GM23248 (cell line): ENCODE measurements at places on chromosomes 2 and 18. TPM values are rescaled to one million over a fixed set of nuclear protein-coding genes. Genes with fewer than 3 reads are reported as not detected.

The CD8B2 gene
- not detected in 2 replicates for polyA plus RNA-seq

GRCh38 chr2:118539290-118539689, 308.2 kb downstream of the EN1 start:
- H3K4me1 ChIP-seq: no peaks in the 10 kb centered on the region
- H3K4me3 ChIP-seq: no peak overlapping the region
- H3K36me3 ChIP-seq: no peaks in the 10 kb centered on the region
- H3K27me3 ChIP-seq: no peaks in the 10 kb centered on the region

DNA sequence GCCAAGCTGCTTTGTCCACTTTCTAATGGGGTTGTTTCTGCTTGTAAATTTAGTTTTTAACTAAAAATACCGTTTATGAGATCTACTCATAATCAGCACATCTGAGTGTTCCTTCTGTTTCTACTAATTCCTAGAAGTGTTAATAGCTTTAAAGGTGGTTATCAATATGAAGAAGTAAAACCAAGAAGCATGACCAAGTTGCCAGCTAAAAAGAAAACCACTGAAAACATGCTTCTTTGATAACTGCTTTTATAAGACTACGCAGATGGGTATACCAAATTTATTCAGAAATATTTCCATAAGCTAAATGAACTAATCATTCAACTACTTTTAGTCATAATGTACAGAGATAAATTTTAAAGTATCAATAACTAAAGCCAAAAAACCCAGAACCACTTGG, 101.8 kb downstream of the C2orf74 start:
- H3K27ac ChIP-seq: no peak overlapping the region
- H3K27me3 ChIP-seq: no peaks in the 10 kb centered on the region
- no peak for DNase-seq

The MOB1A gene
- polyA plus RNA-seq: 92.2 and 105 TPM in 2 replicates

The LRRC30 gene
- polyA plus RNA-seq: not detected in 2 replicates

GRCh38 chr2:99876956-99877355, 265.4 kb downstream of the AFF3 start:
- H3K27ac ChIP-seq: no peak overlapping the region
- DNase-seq: no peak
- H3K27me3 ChIP-seq: no peaks in the 10 kb centered on the region
- H3K4me1 ChIP-seq: peaks cover 28% of the 10 kb centered on the region
- no peaks in the 10 kb centered on the region for H3K36me3 ChIP-seq

DNA sequence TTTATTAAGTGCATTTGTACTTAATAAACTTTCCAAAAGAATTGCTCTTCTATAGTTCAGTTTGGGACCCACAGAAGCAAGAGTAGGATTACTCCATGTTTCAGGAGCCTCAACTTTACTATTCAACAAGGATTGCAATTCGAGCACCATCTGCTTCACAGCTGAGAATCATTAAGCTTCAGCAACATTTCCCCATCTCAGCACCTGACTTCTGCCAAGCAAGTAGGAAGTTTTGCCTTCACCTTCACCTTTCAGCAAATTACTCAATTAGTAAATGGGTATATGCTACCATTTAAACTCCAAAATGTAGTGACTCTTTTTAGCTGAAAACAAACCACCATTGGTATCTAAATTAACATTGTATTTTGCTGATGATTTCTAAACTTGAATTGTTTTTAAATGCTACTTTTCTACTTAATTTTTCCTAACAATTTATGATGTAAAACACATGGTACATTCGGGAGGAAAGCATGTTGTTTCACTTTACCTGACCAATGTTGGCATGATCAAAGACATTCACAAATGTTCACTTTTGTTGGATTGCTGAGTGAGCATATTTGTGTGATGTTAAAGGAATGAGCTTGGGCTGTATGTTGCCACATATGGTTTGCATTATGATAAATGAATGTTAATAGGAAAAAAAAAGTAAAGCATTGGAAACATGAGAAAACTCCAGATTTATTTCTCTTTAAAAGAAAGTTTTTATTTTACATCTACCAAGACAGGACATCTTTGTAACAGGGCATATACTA, 159.2 kb downstream of the GULP1 start:
- H3K4me1 ChIP-seq: peaks cover 9% of the 10 kb centered on the region; the same call in 1 of the 2 replicates
- H3K27ac ChIP-seq: no peak overlapping the region
- peak; percentile 54 for DNase-seq
- H3K4me3 ChIP-seq: no peak overlapping the region

DNA sequence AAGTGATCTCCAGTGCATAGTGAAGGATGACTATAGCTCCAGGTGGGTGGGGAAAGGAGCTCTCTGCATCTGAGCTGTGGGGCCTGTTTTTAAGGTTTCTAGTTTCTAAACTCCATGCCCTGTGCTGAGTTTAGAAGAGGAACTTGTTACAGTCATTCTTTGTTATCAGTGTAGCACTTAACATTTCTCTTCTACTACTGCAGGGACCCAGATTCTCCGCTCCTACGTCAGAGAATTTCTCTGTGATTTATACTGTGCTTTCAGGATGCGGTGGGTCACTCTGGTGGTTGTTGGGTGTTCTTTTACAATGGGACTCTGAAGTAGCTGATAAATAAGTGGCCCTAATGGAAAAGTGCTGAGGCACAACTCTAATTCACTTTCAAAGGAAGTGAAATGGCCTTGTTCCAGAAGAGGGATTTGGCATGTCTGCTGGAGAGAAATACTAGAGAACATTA, 122.0 kb downstream of the WDSUB1 start:
- H3K36me3 ChIP-seq: peaks cover 7% of the 10 kb centered on the region; the same call in 1 of the 2 replicates
- H3K27me3 ChIP-seq: no peaks in the 10 kb centered on the region
- H3K4me1 ChIP-seq: no peaks in the 10 kb centered on the region

The SERPINB7 gene
- polyA plus RNA-seq: 12.5 and 13.8 TPM in 2 replicates

GRCh38 chr18:62183578-62184195, 3.2 kb downstream of the PIGN start:
- H3K27me3 ChIP-seq: no peaks in the 10 kb centered on the region
- no peak overlapping the region for H3K27ac ChIP-seq
- no peak overlapping the region for H3K4me3 ChIP-seq
- no peaks in the 10 kb centered on the region for H3K36me3 ChIP-seq
- H3K4me1 ChIP-seq: peaks cover 5% of the 10 kb centered on the region

GRCh38 chr2:217079165-217079564, 219.3 kb upstream of the TNP1 start:
- H3K27ac ChIP-seq: no peak overlapping the region
- no peak for DNase-seq
- no peaks in the 10 kb centered on the region for H3K27me3 ChIP-seq
- peaks cover 11% of the 10 kb centered on the region for H3K4me1 ChIP-seq
- H3K36me3 ChIP-seq: no peaks in the 10 kb centered on the region
- no peak overlapping the region for H3K4me3 ChIP-seq

GRCh38 chr2:8133913-8134472, 547.9 kb upstream of the ID2 start:
- no peak overlapping the region for H3K27ac ChIP-seq
- H3K4me3 ChIP-seq: no peak overlapping the region
- H3K4me1 ChIP-seq: peaks cover 6% of the 10 kb centered on the region
- DNase-seq: no peak
- no peaks in the 10 kb centered on the region for H3K36me3 ChIP-seq

The CD8B gene
- polyA plus RNA-seq: not detected in 2 replicates

The ATOH8 gene
- polyA plus RNA-seq: 12.0 and 12.7 TPM in 2 replicates

DNA sequence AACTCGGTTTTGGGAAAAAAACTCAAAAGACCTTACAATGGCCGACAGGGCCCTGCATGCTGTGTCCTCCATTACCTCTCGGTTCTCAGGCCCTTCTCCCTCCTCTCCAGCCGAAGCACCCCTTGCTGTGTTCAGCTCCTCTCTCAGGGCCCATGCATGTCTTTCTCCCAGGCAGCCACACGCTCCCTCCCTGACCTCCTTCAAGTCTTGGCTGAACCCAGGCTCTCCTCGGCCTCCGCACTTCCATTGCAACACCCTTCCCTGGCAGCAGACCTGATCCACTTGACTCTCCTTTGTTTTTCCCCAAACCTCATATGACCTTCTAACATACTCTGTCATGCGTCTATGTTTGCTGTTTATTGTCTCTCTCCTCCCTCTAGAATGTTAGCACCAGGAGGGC, 114.0 kb downstream of the CYP26B1 start:
- no peak overlapping the region for H3K4me3 ChIP-seq
- H3K27ac ChIP-seq: no peak overlapping the region
- no peaks in the 10 kb centered on the region for H3K36me3 ChIP-seq
- DNase-seq: no peak
- H3K27me3 ChIP-seq: no peaks in the 10 kb centered on the region

DNA sequence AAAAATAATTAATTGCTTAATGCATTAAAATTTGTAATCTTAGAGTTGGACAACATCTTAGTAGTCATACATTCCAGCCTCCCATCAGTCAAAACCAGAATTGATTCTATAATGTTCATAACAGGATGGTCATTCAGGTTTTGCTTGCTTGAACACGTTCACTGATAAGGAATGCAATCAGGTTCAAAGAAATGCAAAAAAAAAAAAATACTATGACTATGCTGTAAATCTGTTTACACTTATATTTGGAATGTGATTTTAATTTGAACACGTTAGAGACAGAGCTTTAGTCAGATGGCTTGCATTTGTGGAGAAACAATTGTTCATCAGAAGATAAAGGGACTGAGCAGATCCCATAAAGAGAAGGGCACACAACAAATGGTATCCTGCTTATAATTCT, 131.3 kb upstream of the UNC80 start:
- H3K36me3 ChIP-seq: no peaks in the 10 kb centered on the region
- H3K4me1 ChIP-seq: peaks cover 38% of the 10 kb centered on the region
- DNase-seq: peak; percentile 35
- no peaks in the 10 kb centered on the region for H3K27me3 ChIP-seq
- H3K4me3 ChIP-seq: no peak overlapping the region

- H3K27ac ChIP-seq: no peak overlapping the region
- no peaks in the 10 kb centered on the region for H3K4me1 ChIP-seq
- DNase-seq: no peak
Observed at GRCh38 chr2:10375570-10376281, 72.4 kb downstream of the ODC1 start.

The HDHD2 gene
- 23.6 and 25.4 TPM in 2 replicates for polyA plus RNA-seq

GRCh38 chr2:63340443-63340842, 247.8 kb downstream of the WDPCP start:
- no peaks in the 10 kb centered on the region for H3K27me3 ChIP-seq
- H3K36me3 ChIP-seq: no peaks in the 10 kb centered on the region
- H3K4me1 ChIP-seq: no peaks in the 10 kb centered on the region
- no peak overlapping the region for H3K4me3 ChIP-seq
- H3K27ac ChIP-seq: no peak overlapping the region

DNA sequence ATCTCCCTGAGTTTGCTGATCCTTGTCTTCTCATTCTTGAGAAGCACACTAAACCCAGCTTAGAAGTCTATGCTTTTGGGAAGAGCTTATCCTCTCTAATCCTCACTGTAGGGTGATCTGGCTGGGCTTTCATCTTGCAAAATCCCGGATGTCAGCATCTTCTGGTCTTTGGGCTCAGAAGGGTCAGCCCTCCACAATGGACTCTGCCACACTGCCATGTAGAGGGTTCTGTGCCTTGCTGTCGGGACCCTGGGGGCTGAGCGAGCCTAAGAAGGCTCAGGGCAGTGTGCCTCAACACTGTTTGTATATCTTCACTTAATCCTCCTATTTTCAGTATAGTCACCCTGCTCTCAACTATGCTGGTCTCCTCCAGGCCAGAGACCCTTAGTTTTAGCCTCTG, 102.3 kb downstream of the TGIF1 start:
- no peak overlapping the region for H3K4me3 ChIP-seq
- DNase-seq: no peak

DNA sequence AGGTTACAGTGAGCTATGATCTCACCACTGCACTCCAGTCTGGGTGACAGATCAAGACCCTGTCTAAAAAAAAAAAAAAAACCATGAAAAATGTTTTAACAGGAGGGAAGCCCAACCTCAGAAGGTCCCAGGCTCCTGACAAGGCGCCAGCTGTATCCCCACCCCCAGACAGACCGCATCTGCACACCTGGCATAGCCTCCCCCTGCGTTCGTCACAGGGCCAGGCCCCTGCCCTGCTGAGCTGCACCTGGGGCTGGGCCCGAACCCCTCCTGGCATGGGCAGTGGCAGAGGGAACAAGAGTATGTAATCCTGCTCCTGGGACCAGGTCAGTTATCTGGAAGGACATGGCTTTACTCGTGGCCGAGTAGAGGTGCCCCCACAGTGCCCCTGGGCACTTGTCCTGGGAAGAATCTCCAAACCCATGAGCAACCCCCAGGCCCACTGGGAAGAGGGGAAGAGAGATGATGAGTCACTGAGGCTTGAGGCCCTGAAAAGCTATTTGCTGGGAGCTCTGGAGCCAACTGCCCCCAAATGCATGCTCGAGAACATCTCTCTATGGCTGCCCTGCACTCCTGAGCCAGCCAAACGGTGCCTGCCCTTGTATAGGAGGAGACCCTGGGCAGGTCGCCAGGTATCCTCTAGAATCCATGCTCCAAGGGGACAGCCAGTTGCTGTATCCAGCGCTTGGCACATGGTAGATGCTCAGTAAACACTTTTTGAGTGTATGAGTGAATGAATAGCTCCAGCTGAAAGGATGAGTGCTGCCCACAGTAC, 265.5 kb downstream of the ATAD2B start:
- DNase-seq: peak; percentile 4
- no peaks in the 10 kb centered on the region for H3K36me3 ChIP-seq
- H3K27ac ChIP-seq: no peak overlapping the region
- no peak overlapping the region for H3K4me3 ChIP-seq
